Stimulated activated CD8-positive, alpha-beta memory T cell treated with anti-CD3 and anti-CD28 coated beads, Interleukin-4, amount 100 ng/mL, for 1 hour (primary cell): ENCODE measurements at places on chromosomes 12 and 14.

GRCh38 chr12:67014642-67015041 lies 254.5 kb upstream of the CAND1 start:
- DNase-seq = no peak

GRCh38 chr12:113040722-113041171 lies 15.8 kb upstream of the DTX1 start:
- DNase-seq = no peak

GRCh38 chr14:23644195-23644918 lies 8.2 kb downstream of the DHRS2 start:
- no peak for DNase-seq

- DNase-seq = no peak
These were observed 182.8 kb upstream of the ARHGAP5 start for GRCh38 chr14:31894351-31894750.

- DNase-seq = no peak
These were observed 10.5 kb downstream of the GPR137C start for GRCh38 chr14:52563120-52563519.

DNA sequence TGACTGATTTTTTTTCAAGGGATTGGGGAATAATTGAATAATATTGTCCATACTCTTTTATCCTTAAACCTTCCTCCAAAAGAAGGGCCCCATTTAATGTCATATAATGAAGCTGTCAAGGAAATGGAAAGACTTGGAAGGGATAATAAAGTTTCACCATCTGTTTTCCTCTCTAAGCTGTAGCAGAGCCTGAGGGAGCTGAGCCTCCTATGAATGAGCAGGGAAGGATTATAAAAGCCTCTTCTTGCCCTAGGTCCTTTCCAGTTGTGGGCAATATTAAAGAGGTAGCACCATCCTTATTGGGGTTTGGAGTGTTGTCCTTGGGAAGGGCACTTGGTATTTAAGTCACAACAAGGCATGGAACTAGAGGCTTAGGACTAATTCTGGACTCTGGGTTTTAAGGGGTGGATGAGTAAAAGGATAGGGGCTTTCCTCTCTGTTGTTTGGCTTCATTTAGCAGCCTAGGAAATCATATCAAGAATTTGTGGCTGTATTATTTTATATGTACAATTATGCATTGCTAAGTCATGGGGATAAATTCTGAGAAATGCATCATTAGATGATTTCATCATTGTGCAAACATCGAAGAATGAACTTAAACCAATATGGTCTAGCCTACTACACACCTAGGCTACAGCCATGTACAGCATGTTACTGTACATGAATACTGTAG lies 408.5 kb upstream of the DCN start:
- DNase-seq = no peak

DNA sequence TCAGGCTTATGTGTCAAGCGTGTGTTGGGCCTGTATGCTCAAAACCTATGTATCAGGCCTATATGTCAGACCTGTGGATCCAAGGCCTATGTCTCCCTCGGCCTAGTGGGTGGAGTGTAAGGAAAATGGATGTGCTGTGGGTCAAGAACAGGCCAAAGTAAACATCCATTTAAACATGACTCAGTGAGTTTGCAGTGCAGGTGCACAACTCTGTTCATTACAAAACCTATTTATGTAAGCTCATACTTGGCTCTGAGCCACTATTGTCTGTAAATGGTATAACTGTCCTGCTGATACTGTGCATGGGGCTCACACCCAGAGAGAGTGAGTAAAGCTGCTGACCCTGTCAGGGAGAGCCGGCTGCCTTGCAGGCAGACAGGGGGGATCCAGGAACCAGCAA lies 249.7 kb upstream of the AVPR1A start:
- DNase-seq = no peak

GRCh38 chr12:3520168-3520567 lies 29.2 kb downstream of the PRMT8 start:
- DNase-seq = no peak

DNA sequence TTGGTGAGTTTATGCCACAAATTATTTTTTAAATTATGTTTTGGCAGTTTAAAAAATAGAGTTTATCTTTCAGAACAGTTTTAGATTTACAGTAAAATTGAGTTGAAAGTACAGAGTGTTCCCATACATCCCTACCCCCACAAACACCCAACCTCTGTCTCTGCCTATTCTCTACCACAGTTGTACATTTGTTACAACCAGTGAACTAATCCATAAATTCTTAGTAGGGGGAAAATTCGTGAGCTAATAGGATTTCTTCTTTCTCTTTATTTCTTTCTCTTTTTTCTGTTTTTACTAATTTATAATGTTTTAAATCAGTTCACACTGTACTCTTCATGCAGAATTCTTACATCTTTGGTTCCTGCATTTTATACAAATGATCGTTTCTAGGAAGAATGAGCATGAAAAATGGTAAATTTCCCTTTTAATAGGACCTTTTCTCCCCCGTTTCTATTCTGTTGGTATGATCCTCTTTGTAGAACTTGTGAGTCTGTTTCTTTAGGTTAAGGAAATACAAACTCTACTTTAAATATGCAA lies 56.7 kb downstream of the MIPOL1 start:
- DNase-seq = no peak
